ENCODE measurements at places on chromosomes 11 and 22.

DNA sequence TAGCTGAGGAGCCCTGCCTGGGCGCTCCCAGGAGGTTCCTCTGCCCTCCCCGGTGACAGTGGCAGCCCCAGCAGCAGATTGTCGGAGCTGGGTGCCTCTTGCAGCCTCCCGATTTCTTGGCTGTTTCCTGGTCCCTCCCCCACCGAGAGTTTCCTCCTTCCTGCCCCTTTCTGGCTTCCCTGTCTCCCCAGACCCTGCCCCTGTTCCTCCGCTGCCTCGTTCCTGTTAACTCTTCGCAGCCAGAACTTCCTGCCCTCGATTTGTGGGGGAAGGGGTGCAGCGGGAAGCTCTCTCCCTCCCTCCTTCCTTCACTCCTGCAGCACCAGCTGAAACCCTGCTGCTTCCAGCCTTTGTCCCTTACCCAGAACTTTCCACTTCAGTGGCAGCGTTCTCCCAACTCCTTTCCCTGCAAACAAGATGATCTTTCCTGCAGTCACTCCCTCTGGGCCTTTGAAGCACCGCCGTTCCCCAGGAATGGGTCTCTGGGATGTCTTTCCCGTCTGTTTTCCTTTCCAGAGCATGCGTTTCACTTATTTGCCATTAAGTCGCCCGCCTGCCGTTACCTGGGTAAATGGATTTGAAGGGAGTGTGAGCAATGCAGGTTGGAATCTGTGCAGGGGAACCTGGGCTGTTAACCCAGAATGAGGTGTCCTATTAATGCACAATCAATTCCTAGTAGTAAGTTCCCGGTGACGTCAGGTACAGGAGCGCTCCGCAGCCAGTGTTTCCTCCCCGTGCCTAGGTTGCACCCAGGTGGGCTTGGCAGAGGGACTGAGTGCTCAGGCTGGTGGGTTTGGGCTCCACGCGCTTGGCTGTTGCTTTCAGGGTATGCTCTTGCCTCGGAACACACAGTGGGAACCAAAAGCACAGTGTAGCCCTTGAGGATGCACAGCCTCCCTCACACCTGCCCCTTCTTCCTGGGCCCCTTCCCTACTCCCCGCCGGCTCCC, 4.3 kb downstream of the GRK2 start:
- peak; percentile 51 for DNase-seq

DNA sequence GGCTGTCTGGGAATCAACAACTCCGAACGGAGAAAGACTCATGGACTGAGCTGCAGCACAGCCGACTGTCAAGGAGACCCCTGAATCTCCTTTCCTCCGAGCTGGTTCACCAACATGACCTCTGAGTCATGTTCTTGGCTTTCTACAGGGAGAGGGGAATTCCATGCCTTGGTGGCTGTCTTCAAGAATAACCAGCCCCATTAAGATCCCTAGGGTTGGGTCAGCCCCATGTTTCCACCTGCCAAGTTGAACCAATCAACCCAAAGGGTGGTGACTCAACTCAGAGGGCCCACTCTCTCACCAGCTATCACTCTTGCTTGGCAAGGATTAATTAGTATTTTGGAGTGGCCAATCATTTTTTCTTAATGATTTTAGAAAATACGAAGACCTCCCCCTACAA, 28.3 kb upstream of the IGSF22 start:
- no peak for DNase-seq

GRCh38 chr22:39955675-39956074, 4.5 kb upstream of the TMA7B start:
- DNase-seq, result no peak

- DNase-seq, result no peak
Observed at GRCh38 chr11:64534950-64535349, 56.1 kb upstream of the SLC22A12 start.

DNA sequence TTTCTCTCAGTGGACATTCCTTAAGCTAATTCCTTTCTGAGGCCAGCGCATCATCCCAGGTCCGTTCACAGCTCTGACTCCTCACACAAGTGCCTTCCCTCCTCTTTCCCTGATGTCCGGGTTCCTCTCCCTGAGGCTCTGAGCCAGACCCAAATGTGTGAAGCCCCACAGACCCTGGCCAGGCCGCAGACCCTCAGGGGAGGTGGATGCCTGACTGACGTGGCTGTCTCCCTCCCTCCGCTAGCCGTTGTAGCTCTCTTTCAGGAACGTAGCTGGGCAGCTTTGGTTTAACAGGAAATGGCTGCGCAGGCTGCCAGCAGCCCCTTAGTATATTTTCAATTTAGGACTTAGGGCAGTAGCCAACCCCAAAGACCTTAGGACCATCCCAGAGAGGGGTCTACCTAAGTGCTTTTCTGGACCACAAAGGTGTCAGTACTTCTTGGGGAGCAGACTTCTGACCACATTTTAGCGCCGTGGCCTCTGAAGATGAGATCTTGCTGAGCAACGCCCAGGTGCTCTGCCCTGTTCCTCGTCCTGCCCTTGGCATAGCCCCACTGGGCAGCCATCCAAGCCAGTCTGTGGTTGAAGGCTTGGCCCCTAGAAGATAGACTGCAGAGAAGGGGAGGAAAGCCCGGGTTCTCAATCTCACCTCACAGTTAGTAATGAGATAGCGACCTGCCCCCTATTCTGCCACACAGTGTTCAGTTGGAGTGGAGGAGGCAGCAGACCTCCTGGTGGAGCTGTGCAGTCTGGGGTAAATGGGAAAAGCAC, 27.0 kb downstream of the MYBPC3 start:
- DNase-seq, result no peak

- no peak for DNase-seq
Observed at GRCh38 chr11:6388748-6389147, 1.5 kb upstream of the SMPD1 start.

- DNase-seq, result no peak
Observed at GRCh38 chr11:86933891-86934581, 21.2 kb downstream of the FZD4 start.

DNA sequence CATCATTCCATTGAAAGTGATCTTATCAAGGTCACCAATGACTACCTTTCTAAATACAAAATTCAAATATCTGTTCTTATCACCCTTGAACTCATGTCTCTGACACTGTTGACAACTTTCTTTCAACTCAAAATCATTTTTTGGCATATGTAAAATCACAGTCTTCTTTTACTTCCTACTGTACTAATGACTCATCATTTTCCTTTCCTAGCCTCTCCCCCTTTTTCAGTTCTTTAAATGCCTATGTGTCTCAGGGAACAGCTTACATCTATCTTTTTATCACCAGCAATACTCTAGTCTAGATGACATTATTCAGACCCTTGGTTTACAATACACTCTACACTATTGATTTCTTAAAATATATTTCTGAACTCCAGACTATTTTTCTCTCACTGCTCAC, 2220.7 kb upstream of the RAG2 start:
- no peak for DNase-seq

- DNase-seq, result no peak
Observed at GRCh38 chr11:47987781-47988180, 7.4 kb downstream of the PTPRJ start.

DNA sequence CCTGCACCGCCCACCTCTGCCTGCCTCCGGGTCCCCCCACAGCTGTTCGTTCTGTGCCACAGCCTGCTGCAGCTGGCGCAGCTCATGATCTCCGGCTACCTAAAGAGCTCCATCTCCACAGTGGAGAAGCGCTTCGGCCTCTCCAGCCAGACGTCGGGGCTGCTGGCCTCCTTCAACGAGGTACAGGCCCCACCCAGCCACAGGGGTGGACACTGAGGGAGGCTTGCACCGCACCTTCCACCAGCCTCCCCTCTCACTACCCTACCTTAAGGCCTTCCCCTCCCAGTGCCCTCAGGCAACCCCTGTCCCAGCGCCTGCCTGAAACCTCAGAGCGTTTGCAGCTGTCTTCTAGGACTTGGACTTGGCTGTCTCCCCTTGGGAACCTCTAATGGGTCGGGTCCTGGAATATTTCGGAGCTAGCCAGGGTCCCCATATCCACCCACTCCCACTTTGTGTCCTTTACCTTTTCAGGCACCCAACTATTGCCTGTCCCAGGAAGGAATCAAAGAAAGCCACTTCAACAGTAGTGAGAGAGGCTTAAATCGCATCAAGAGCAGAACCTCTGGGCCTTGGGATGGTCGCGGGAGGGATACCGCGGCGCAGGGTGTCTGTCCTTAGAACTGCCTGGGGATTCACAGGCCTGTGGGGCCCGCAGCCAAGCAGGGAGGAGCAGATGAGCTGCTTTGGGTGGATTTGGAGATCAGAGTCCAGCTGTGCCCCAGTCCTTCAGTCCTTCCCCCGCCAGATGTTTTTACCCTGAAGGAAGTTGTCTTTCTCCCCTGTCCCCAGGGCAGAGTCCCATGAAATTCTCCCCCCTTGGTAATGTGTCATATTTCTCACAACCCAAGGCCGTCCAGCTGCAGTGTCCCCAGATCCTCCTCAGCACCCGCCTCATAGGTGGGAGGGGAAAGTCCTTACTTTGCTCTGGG, 13.3 kb downstream of the SLCO2B1 start:
- DNase-seq, result no peak

DNA sequence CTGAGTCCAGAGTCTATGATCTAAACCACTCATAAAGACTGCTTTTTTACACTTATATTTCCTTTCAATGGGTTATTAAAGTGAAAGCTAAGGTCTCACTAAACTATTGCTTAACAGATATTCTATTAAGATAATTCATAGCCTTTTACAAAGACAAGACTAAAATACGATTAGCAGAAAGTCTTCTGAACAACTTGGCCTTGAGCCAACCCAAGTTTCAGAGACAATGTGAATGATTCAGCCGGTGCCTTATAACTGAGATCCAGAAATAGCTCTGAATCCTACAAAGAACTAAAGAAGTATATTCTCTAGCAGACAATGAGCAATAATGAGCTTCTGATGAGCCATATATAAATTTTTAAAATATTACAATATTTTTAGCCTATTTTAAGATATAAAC, 41.5 kb upstream of the CARD18 start:
- DNase-seq, result no peak

GRCh38 chr11:17703951-17704350, 15.4 kb upstream of the MYOD1 start:
- DNase-seq, result peak; percentile 20

Data from activated CD4-positive, alpha-beta T cell treated with anti-CD3 and anti-CD28 coated beads, Interleukin-2, amount 50 U/mL, for 16 hours (primary cell).